ENCODE measurements at places on chromosomes 1 and 21.

GRCh38 chr21:34579411-34579810 is 35.5 kb downstream of the RCAN1 start:
- peak; percentile 56 for DNase-seq

DNA sequence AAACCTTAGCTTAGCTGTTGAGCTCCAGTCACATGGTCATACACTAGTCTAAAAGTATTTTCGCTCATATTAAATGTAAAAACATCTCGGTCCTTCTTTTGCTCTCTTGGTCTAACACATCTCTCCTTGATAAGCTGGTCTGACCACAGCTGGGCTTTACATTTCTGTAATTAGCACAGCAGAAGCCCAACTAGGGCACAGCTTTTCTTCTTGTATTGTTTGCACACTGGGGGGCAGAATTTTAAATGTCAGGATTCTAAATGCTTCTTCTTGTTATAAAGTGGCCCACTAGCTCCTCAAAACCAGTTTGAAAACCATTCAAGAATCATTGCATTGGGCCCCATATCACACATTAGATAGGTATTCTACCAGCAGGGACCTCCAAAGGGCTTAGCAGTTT is 289.1 kb upstream of the PKN2 start:
- no peak for DNase-seq

DNA sequence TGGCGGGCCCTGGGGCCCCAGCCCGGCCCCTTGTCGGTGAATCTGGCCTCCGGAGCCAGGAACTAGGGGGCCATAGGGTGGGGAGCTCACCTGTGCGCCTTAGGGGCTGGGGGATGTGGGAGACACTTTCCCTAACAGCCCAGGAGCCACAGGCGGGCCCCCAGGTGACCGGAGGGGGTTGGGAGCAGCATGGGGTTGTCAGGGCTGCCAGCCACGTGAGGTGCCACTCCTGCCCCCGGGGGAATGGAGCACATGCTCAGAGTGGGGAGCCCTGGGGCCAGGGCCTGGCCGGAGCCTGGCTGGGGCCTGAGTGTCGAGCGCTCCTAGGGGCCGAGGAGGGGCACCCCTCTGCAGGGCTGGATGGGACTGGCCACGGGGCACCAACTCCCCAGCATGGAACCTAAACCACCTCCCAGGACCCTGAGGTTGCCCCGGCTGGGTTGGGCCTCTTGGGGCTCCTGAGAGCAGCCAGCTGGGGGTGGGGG is 19.9 kb downstream of the PRXL2B start:
- DNase-seq: no peak

DNA sequence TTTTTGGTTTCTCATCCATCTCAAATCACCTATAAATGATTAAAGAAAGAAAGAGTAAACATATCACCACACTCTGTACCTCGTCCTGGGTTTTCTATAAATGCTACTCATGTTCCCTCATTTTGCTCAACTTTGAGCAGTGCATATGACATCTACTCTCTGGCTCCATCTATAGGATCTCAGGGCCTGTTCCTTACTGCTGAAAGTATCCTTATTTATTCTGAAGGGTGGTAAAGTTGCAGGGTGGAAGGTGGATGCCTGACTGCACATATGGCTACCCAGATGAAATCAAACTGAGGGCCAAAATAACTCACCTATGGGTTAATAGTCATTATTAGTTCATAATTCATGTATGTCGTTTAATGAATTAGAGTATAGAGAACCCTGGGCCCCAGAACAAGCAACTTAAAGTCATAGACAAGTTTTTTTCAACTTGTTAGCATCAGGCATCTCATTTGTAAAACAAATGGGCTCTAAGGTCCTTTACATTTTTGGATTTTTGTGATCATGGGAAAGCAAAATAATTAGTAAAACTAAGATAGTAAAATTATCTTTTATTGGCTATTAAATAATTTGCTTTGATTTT is 46.5 kb downstream of the NCF2 start:
- peak; percentile 75 for DNase-seq

DNA sequence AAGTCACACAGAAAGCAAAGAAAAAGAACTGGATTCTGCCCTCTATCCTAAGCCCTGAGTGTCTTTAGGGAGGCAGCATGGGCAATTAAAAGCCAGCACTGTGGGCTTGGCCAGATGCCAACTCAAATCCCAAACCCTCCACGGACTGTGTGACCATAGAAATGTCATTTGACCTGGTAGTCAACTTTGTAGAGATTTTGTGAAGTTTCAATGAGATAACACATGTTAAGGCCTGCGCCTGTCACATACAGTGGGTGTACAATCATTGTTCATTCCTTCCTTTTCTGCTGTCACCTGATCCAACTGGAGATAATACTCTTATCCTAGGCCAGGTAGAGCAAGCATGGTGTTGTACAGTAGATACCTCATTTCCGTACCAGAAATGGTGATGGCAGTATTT is 54.2 kb downstream of the TMEM53 start:
- no peak for DNase-seq

- DNase-seq: no peak
These were observed 205.2 kb downstream of the ZP4 start for GRCh38 chr1:237685551-237685950.

- no peak for DNase-seq
These were observed 78.5 kb downstream of the SIPA1L2 start for GRCh38 chr1:232551386-232551785.

DNA sequence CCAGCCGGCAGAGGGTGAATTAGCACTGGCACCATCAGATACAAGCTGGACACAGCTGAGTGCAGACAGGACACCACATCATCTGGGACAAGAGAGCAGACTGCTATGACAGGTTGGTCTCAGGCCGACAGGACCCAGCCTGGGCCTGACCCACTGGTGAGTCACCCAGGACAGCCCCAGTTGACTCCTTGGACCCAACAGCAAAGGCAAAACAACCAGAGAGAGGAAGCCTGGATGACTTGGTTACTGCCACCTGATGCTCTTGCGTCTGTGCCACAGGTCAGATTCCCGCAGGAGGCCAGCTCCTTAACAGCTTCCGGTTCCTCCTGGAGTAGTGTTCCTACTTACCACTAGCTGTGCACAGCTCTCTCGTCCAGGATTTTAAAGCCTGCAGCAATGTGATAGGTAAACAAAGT is 18.5 kb downstream of the CCN1 start:
- DNase-seq: no peak

- DNase-seq: no peak
These were observed 1414.3 kb upstream of the B3GALT2 start for GRCh38 chr1:194600716-194601115.

- DNase-seq: no peak
These were observed 14.9 kb downstream of the ETS2 start for GRCh38 chr21:38820471-38821239.

DNA sequence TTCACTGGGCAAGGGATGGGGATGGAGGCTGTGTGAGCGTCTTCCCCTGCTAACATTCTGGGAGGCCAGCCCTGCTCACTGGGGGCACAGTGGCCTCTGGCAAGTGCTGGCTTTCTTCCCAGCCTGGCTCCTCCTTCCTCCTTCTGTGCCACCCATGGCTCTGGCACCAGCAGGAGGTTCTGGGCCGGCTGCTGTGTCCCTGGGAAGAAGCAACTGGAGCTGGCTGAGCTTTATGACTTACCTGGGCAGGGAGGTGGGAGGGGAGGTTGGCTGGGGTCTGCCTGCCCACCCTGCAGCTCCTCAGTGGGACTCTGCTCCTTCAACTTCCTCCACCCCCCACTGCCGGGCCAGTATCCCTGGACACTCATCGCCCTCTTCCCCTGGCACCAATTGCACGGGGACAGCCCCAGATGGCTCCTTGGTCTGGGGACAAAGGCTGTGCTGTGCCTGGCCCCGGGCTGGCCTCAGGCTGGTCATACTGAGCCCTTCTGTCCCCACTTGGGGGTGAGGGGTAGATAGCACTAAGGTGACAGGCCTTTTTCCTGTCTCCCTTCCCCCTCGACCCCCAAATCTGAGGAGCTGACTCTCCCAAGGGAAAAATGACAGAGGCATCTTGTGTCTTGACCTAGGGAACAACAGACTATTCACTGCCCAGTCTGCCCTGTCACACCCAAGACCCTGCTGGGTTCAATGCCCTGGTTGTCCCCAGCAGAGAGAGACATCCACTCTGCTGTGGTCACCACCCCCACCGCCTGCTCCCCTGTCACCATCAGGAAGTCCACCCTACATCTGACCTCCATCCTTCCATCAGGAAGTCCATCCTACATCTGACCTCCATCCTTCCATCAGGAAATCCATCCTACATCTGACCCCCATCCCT is 14.4 kb downstream of the CDK18 start:
- DNase-seq: no peak

DNA sequence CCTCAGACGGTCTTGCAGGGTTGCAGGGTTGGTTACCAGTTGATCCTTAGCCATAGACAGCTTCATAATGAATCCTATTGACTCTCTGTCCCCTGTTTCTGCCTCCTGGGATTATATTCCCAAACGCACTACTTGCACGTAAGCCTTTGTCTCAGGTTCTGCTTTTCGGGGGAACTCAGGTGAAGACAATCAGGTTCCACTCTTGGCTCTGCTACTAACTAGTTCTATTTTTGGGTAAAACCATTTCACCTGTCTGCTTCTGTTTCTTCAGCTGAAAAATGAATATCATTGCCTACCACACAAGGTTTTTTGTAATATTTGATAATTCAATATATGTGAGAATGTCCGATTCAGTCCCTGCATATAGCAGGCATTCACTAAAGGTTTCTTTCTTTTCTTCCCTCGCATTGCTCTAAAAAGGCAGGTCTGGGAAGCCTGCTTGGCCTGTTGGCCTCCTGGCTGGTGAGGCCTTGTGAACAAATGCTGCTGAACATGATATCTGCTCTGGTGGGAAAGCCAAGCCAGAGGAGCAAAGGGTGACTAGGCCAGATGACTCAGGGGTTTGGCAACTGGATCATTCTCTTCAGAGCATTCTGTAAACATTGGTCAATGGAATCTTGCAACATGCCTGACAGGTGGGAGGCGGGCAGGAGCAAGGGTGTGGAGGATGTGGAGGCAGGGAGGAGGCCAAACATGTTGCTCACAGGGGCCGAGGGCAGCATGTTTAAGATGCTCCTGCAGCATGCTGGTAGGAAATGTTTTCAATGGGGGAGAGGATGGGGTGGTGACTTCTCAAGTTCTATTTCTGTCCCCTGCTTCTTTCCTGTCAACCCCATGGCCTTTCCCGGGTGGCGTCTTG is 23.8 kb downstream of the IER5 start:
- DNase-seq: peak; percentile 90

- no peak for DNase-seq
These were observed 36.7 kb downstream of the DISC1 start for GRCh38 chr1:231663211-231663792.

GRCh38 chr1:197666769-197667285 is 108.5 kb downstream of the DENND1B start:
- DNase-seq: no peak

- DNase-seq: no peak
These were observed 89.8 kb downstream of the TRIM11 start for GRCh38 chr1:228316589-228317387.

DNA sequence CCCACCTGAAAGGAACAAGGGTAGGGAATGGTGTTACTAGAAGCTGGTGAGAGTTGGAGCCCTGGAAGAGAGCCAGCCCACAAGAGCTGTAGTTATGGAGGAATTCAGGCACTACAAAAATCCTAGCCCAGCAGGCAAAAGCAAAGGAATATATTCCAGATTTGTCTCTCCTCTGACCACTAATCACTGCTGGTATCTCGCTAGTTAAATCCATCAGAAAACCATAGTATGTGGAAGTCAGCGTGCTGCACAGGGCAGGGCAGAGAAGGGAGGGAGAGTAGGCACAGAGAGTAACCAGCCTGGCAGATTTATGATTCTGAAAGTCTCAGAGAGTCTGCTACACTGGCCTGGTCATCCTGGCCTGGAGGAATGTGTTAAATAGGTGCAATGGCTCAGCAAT is 88.6 kb downstream of the SELENOF start:
- DNase-seq: peak; percentile 25

Data from GM03348 (cell line).